ENCODE measurements at places on chromosomes 6 and 20.
A peak's percentile ranks its signal among the peaks of the same experiment; 100 is the strongest.

- no peak for DNase-seq
Measured at GRCh38 chr6:41935193-41935574, 6.4 kb downstream of the CCND3 start.

DNA sequence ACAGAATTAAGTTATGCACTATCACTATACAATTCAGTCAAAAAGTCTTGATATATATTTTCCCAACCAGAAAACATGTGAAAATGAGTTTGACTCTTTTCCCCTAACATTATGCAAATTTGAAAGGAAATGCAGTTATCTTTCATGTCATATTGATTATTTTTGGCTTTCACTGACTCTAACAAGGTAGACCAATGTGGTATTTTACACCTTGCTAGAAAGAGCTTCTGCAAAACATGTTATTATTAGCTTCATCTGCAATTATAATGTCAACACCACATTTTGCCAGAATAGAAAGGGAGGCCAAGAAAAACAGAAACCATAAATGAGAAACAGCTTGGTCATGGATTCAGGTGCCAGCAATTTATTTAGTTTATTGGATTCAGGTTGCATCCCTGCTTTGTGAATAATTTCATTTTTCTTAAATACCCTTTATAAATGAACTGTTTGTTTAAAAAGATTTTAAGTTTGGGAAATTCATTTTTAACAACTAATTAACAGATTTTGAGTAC is 226.1 kb upstream of the GJE1 start:
- DNase-seq = no peak

GRCh38 chr6:161951126-161951525 is 677.3 kb upstream of the AGPAT4 start:
- no peak for DNase-seq

DNA sequence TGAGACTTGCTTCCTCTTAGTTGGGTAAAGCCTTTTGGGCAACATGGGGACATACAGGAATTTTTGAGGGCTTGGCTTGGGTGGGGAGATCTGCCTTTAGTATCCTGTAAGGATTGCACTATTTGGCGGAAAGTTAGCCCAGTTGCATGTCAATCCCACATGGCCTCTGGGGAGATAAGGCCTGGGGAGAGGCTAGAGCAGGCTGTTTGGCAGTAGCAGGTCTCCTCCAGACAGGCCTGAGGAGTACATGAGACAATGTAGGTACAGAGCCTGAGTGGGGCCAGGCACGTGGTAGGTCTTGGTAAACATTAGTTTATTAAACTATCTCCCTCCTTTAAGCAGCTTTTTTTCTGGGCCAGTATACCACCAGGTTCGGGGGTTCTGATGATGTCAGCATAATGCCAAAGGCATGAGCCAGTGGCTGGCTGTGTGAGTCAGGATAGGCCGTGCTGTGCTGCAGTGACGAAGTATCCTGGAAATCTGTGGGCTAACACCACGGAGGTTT is 147.9 kb downstream of the VEGFA start:
- DNase-seq = no peak

- DNase-seq = no peak
Measured at GRCh38 chr6:38452816-38453660, 186.7 kb downstream of the BTBD9 start.

- DNase-seq = no peak
Measured at GRCh38 chr20:20020908-20021307, 3.7 kb downstream of the NAA20 start.

- no peak for DNase-seq
Measured at GRCh38 chr6:105569706-105570105, 166.8 kb upstream of the PREP start.

- DNase-seq = no peak
Measured at GRCh38 chr20:17911927-17912326, 56.7 kb downstream of the SNX5 start.

- DNase-seq = no peak
Measured at GRCh38 chr20:22383156-22383555, 201.2 kb downstream of the FOXA2 start.

- DNase-seq = no peak
Measured at GRCh38 chr6:26159357-26160273, 72.4 kb downstream of the HFE start.

DNA sequence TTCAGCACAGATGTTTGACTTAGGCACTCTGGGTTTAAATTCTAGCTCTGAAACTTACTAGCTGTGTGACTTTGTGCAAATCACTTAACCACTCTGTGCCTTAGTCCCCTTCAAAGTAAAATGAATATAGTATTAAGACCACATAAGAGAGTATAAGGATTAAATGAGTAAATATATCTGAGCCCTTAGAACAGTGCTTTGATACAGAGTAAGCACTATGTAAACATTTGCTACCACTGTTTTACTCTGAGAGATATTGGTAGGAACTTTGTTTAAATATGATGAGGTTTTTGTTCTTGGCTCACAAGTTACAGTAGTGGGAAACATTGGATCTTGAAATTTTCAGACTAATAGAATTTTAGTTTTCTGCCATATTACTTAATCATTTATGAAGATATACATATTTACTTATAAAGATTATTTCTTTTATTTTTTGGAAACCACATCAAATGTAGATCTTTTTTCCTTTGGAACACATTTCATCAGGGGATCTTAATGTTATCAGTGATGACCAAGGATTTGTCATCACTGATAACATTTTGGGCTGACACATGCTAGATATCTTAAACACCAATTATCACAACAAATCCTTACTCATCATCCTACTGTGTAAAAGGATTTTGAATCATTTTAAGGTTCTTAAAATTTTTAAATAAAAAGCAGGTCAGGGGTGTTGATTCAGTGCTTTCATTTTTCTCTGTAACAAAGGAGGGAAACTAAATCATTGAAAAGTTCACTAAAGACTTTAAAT is 226.2 kb downstream of the EYA4 start:
- DNase-seq = no peak

GRCh38 chr6:112253841-112254816 is at the start of gene LAMA4:
Gene LAMA4, minus strand, starts transcription at chr6:112254567. Its CDS starts 417 bp downstream, at chr6:112254150.
- peak; percentile 5 for DNase-seq

DNA sequence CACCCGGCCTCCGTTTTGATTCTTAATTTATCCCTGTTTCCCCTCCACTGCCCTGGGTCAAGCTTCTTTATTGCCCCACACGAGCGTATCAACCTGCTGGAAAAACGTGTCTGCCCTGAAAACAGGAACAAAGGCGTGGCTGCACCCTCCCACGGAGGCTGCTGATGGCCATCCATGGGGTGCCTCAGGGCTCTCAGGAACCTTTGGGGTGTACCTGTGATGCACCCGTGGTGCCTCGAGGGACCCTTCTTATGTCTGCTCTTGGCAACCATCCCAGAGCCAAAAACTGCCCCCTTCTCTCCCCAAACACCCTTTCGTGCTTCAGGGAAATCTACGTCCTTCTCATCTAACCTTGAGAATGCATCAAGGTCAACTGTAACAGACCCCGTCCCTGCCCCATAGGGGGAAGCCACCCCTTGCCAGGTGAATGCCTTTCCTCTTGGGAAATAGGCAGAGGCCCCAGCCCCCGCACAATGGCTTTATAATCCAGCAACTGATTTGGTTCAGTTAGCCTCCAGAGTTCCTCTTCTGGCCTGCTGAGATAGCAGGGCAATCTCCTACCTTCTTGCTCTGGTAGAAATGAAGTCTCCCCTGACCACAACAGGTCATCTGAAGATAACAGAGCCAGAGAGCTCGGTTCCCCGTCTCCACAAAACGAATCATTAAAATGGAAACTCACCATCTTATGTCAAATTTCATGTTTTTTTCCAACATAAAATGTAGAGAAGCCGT is 29.4 kb downstream of the PSMG4 start:
- no peak for DNase-seq

- DNase-seq = no peak
Measured at GRCh38 chr6:97150932-97151331, 132.1 kb downstream of the MMS22L start.

GRCh38 chr6:70717038-70717801 is 49.5 kb downstream of the SMAP1 start:
- DNase-seq = no peak

DNA sequence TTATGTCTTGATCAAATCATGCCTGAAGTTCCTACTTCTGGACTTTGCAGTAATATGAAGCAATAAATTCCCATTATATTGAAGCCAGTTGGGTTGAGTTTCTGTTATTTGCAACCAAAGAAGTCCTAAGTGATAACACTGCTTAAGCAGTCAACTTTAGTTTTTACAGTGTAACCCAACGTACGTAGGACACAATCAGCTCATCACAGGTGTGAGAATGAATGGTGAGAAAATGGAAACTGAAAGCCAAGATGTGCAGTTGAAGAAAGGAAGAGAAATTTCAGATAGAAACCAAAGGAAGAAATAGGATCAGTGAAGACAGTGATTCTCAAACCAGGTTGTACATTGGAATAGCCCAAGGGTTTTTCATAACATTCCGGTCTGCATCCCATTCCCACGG is 211.4 kb upstream of the ZFP64 start:
- no peak for DNase-seq

- no peak for DNase-seq
Measured at GRCh38 chr20:58760856-58761255, 68.3 kb downstream of the NPEPL1 start.

DNA sequence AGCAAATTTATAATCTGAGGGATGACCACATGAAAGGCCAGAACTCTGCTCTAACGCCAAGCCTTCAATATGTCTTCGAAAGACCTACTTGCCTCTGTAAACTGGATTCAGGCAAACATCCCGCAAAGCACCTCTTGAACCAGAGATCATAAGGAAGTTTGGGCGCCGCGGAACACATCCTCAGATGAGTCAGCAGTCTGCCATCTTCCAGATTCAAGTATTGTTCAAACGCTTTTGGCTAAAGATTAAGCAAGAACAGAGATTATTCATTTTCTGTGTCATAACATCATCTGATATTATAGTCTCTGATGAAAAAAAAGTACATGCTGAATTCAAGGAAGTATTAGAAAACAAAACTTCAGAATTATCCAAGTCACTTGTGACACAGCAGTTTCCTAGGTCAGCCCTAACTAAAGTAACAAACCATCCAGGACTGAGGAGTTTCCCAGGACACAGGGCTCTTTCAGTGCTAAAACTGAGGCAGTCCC is 20.8 kb downstream of the TBC1D7 start:
- no peak for DNase-seq

- no peak for DNase-seq
Measured at GRCh38 chr6:104591573-104592334, 268.0 kb downstream of the HACE1 start.

DNA sequence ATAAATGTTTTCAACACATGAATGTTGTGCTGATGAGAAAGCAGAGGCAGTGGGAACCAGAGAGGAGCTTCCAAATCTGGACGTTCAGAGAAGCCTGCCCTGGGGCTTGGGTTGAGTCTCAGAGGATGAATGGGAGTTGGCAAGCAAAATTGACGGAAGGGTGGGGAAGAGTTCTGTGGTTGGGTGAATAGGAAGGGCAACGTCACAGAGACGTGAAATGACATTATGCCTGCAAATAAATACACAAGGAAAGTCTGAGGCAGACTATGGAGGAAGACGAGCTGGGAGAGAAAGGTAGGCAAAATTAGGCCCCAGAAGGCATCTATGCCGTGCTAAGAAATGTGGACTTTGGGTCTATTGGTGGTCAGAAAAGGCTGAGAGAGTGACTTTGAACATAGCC is 25.2 kb upstream of the SGK1 start:
- DNase-seq = no peak

DNA sequence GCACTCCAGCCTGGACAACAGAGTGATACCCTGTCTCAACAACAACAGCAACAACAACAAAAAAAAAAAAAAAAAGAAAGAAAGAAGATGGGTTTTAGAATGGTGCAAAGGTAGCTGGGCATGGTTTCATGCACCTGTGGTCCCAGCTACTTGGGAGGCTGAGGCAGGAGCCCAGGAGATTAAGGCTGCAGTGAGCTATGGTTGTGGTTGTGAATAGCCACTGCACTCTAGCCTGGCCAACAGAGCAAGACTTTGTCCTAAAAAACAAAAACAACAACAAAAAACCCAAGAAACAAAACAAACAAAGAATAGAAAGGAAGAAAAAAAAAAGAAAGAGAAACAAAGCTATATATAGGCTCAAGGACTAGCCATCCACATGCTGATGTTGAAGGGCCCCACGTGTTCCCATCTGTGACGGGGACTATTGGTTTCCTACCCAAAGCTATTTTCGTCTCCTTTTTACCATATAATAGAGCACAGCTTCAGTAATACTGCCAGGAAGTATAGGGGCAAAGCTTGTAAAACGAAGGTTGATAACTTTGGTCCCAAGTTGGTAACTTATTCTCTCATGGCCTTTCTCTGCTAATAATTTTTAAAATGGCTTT is 7.9 kb upstream of the EEF1E1 start:
- DNase-seq = no peak

DNA sequence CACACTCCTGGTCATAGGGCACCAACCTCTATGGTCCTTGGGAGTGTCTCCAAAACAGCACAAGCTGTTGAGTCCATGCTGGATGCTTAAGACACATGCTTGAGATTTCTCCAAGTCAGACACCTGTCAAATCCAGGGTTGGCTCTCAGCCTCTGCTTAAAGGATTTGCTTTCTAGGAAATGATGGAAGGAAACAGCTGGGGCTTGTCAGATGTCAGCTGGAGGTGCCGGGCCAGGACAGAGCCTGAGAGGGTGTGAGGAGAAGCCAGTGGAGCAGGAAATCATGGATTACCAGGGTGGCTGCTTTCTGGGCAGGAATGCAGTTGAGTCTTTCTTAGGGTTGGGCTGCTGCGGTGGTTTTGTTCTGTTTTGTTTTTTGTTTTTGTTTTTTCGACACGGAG is 83.0 kb upstream of the FAM184A start:
- DNase-seq = no peak

DNA sequence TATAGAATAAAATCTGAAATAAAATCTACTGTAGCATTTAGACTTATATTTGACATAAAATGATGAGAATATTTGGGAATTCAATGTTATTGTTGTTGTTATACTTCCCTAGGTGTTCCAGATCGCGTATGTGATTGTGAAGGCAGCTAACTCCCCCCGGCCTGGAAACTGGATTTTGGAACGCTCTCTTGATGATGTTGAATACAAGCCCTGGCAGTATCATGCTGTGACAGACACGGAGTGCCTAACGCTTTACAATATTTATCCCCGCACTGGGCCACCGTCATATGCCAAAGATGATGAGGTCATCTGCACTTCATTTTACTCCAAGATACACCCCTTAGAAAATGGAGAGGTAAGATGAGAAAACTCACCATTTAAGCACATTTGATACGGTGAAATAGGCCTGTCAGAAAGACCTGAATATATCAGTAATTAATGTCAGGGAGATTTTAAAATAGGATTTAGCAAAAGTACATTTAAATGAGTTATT is 215.2 kb downstream of the LAMA2 start:
- DNase-seq = no peak

- DNase-seq = no peak
Measured at GRCh38 chr6:116629563-116629981, 13.3 kb downstream of the RSPH4A start.

- DNase-seq = no peak
Measured at GRCh38 chr6:5522147-5522546, 260.8 kb downstream of the FARS2 start.

DNA sequence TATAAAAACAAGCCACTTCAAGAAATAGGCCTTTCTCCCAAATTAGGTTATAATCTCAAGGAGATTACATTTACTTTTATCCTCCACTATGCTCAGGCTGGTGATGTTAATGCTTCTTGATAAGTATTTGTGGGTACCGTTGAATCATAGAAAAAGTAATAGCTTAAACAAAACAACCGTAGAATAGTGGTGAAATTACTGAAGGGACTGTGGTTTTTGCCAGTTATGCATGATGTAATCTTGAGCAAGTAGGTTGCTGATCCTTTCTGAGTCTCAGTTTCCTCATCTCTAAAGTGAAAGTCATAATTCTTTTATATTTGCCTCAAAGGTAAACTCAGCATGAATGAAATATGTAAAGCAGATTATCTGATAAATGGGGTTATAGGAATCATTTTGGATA is 187.3 kb upstream of the JAG1 start:
- no peak for DNase-seq

GRCh38 chr20:30816182-30816645 is 441.2 kb upstream of the DEFB115 start:
- no peak for DNase-seq
